ENCODE measurements at places on chromosomes 13 and 19. TPM values are rescaled to one million over a fixed set of nuclear protein-coding genes. Genes with fewer than 3 reads are reported as not detected.

RFPL4A gene
- total RNA-seq: not detected

TJP3 gene
- 17.7 TPM for total RNA-seq

TTC9B gene
- total RNA-seq: not detected

DNA sequence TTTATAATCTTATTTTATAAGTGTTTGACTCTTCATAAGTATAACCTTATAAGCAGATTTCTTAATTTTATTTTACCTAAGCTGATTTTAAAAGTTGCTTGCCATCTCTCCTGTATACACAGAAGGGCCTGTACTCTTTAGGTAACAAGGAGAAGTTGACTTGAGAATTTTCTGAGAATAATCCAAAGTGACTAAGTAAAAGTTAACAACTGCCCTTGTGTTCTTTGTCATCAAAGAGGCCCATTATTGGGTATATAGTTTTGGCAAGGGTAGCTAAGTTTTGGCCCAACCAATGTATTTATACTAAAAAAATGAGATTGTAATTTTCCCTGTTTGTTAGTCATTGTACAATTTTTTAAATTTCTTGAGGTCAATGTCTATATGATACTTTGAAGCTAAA is 3.2 kb downstream of the LCP1 start:
- H3K4me3 ChIP-seq: no peak overlapping the region
- no peaks in the 10 kb centered on the region for H3K4me1 ChIP-seq
- no peak for DNase-seq
- H3K36me3 ChIP-seq: no peaks in the 10 kb centered on the region
- H3K27me3 ChIP-seq: no peaks in the 10 kb centered on the region

DNA sequence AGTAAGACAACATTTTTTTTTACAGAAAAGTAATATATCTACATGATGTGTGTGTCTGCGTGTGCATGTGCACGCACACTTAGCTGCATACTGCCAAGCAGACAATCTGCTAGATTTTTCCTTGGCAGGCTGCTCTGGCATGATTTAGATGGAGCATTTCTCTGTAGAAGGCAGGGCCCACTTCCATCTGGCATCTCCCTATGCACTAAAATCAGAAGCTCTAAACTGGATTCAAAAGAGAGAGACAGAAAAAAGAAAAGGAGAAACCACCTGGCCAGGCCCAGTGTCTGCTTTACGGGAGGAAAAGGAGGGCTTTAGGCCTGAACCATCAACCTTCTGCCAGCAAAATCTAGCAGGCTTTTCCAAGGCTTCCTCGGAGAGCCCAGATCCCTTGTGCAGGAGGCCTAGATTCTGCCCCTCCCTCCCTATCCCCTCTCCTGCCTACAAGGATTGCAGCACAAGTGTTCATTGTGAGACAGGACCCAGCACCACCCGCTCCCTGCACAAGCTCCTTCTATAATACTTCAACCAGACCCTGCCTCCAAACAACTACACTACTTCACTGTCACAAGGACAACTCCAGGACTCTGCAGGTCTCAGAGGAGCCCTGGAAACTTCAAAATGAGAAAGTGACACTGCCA is 99.3 kb downstream of the DOCK9 start:
- no peaks in the 10 kb centered on the region for H3K4me1 ChIP-seq
- DNase-seq: no peak
- H3K4me3 ChIP-seq: no peak overlapping the region
- H3K36me3 ChIP-seq: no peaks in the 10 kb centered on the region
- H3K27ac ChIP-seq: no peak overlapping the region
- no peaks in the 10 kb centered on the region for H3K27me3 ChIP-seq

CYP4F2 gene
- 6.9 TPM for total RNA-seq

CD22 gene
- 7.6 TPM for total RNA-seq

KLK13 gene
- 31.2 TPM for total RNA-seq

DNA sequence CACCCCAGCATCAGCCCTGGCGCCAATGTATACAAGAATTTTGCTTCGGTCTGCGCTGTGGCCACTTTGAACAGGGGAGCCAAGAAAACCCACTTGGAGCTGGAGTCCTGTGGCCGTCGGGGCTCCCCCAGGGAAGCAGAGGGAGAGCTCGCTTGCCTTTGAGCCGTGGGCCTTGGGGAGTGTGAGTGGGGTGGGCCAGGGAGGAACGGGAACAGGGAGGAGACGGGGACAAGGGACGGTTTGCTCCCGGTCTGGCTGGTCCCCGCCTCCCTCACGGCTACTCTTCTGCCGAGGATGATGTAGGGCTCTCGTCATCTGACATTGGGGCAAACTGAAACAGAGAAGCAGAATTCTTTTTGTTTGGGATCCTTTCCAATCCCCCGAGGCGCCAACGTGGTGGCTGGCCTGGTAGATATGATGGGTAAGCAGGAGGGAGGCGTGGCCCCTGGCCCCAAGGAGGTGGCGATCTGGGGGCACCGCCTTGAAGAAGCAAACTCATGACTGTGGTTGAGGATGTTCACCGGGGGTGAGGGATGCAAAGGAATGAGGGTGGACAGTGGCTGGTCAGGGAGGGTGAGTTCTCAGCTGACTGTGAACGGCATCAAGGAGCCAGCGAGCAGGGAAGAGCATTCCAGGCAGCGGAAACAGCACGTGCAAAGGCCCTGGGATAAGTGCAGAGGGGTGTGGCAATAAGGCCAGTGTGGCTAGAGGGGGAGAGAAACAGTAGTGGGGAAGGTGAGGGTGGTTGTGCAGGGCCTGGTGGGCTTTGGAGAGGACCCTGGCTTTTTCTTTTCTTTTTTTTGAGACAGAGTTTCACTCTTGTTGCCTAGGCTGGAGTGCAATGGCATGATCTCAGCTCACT is 10.9 kb upstream of the SPC24 start:
- peaks cover 71% of the 10 kb centered on the region for H3K4me1 ChIP-seq
- no peak overlapping the region for H3K4me3 ChIP-seq
- peaks cover 30% of the 10 kb centered on the region for H3K36me3 ChIP-seq
- peak overlapping the region; percentile 85 for H3K27ac ChIP-seq
- H3K27me3 ChIP-seq: no peaks in the 10 kb centered on the region

KLF1 gene
- total RNA-seq: not detected

DNA sequence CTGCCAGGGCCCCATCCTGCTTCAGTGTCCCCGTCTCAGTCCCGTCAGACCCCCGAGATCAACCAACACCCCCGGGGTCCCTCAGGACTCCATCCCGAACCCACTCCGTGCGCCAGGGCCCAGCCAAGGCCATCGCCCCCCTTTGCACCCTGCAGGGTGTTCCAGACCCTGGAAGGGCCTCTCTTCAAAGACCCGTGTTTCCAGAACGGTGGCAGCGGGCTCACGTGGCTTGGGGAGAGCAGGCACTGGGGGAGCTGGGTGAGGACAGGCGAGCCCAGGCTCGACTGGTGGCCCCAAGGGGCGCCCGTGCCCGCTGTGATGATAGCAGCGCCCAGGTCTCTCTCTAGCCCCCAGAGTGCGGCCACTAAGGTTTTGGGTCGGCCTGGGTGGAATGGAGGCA is 1.4 kb downstream of the KASH5 start:
- H3K27ac ChIP-seq: no peak overlapping the region
- no peaks in the 10 kb centered on the region for H3K36me3 ChIP-seq
- no peaks in the 10 kb centered on the region for H3K4me1 ChIP-seq
- DNase-seq: no peak

- H3K4me3 ChIP-seq: no peak overlapping the region
- peak; percentile 70 for DNase-seq
- peaks cover 31% of the 10 kb centered on the region for H3K4me1 ChIP-seq
- H3K27me3 ChIP-seq: no peaks in the 10 kb centered on the region
- no peak overlapping the region for H3K27ac ChIP-seq
Measured at GRCh38 chr13:112781881-112782361, 92.1 kb downstream of the ATP11A start.

FFAR1 gene
- not detected for total RNA-seq

GRCh38 chr13:98112456-98112855 is 30.4 kb upstream of the FARP1 start:
- H3K27ac ChIP-seq: no peak overlapping the region
- H3K36me3 ChIP-seq: no peaks in the 10 kb centered on the region
- H3K4me1 ChIP-seq: no peaks in the 10 kb centered on the region
- no peaks in the 10 kb centered on the region for H3K27me3 ChIP-seq
- no peak for DNase-seq
- H3K4me3 ChIP-seq: no peak overlapping the region

DNA sequence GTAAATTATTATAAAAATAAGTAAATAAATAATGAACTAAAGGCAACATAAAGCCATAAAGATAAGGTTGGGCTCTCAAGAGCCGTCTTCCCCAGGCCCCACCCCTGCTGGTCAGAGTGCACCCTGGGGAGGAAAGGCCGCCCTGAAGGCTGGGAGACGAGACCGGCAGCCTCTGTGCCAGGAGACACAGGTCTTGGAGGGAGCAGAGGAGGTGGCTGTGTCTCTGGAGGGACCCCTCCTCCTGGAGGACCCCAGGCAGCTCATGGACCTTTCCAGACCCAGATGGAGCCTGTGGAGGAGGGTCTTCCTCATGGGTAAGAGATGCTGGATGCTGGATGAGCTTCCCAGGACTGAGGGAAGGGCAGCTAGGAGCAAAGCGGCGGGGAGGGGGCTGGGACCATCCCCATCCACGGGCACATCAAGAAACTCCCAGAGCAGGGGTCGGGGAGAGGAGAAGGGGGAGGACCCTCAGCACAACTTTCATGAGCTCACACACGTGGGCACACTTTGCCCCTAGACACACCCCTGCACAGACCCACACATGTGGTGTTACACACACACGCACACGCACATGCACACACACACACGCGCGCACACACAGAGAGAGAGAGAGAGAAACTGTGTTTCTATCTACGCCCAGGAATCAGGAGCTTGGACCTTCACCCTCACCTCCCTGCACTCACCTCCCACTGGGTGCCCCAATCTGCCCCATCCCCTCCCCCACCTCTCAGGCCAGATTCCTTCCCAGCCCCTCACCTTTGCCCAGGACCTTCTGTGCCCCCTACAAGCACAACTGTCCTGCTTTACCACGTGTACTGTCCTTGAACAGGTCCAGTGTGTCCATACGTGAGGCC is at the start of gene CEACAM18:
TSS of gene CEACAM18 (plus strand) at position 159 of the 854 bp plus-strand sequence.
- no peak within 1 kb of the TSS for H3K4me3 ChIP-seq
- H3K4me1 ChIP-seq: no peaks in the 10 kb centered on the region
- no peaks in the 10 kb centered on the region for H3K27me3 ChIP-seq
- no peaks in the 10 kb centered on the region for H3K36me3 ChIP-seq

CAPN12 gene
- total RNA-seq: 9.6 TPM

CEACAM8 gene
- total RNA-seq: not detected

PSG2 gene
- total RNA-seq: not detected

DNA sequence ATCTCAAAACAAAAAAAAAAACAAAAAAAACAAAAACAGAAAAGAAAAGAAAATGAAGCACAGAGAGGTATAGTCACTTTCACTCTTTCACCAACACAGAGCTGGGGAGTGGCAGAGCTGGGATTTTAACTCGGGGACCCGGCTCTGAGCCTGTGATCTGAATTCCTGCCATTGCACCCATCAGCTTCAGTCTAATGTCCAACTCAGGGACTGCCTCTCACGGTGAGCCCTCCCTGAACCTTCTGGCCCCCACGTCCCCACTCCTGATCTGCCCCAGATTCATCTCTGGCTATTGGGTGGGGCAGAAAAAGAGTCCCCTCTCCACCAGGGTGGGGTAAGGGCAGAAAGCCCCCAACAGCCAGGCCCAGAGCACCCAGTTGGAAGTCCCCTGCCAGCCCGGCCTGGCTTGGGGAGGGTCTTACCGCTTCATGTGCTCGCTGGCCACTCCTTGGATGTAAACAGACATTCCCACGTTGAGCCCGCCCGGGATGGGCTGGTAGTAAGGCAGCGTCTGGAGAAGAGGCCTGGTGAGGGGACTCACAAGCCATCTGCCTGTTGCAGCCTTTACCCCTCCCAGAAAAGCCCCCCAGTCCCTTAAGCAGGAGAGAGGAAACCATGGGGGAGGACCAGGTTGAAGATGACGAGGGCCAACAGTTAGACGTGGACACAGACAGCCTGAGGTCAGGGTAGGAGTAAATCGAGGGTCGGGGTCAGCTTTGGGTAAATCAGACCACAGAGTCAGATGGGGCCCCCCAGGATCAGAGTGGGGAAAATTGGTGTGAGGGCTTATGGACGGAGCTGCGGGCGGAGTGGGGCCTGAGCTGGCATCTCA is 520 bp downstream of the LGALS4 start:
- DNase-seq: no peak
- no peaks in the 10 kb centered on the region for H3K4me1 ChIP-seq

DNA sequence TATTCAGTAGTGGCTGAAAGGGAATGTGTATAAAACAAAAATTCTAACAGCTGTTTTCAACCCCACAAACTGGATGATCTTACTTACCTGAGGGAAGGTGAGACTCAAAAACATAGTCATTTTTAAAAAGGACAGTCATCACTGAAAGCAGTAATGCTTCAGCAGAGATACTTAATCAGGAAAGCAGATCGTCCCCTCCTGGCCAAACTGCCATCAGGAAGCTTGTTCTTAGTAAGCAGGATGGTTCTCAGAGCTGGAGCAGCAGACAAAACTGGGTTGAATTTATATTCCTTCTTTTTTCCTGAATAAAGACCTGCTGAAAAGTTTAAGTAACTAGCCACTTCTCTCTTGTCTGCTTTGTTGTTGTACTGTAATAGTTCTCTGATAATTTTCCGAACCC is 1156.5 kb downstream of the OLFM4 start:
- no peaks in the 10 kb centered on the region for H3K36me3 ChIP-seq
- H3K27ac ChIP-seq: no peak overlapping the region
- no peaks in the 10 kb centered on the region for H3K27me3 ChIP-seq
- H3K4me3 ChIP-seq: no peak overlapping the region
- DNase-seq: no peak

GRCh38 chr19:3611841-3612240 is 5.2 kb upstream of the TBXA2R start:
- H3K4me3 ChIP-seq: no peak overlapping the region
- no peak overlapping the region for H3K27ac ChIP-seq
- no peak for DNase-seq
- peaks cover 22% of the 10 kb centered on the region for H3K4me1 ChIP-seq
- no peaks in the 10 kb centered on the region for H3K36me3 ChIP-seq
- no peaks in the 10 kb centered on the region for H3K27me3 ChIP-seq

ZNF433 gene
- 3.7 TPM for total RNA-seq

- H3K27ac ChIP-seq: peak overlapping the region; percentile 90
- H3K36me3 ChIP-seq: no peaks in the 10 kb centered on the region
- DNase-seq: no peak
- H3K4me1 ChIP-seq: peaks cover 43% of the 10 kb centered on the region
- H3K27me3 ChIP-seq: no peaks in the 10 kb centered on the region
- H3K4me3 ChIP-seq: peak overlapping the region; percentile 8
Measured at GRCh38 chr19:18660939-18661670, 22.4 kb upstream of the CRTC1 start.

- H3K27me3 ChIP-seq: no peaks in the 10 kb centered on the region
- no peaks in the 10 kb centered on the region for H3K4me1 ChIP-seq
- no peaks in the 10 kb centered on the region for H3K36me3 ChIP-seq
Measured at GRCh38 chr19:28934631-28935030, 278.3 kb downstream of the UQCRFS1 start.

DNA sequence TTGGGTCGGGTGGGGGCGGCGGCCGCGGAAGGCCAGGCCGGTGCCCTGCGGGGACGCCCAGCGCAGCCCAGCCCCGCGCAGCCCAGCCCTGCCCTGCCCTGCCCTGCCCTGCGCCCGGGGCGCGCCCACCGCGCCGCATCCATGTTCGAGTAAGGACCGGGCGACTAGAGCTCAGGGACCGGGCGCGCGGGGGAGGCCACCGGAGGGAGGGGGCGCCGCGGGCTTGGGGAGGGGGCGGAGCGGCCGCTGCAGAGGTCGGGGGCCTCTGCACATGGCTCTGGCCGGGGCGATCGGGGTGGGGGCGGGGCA is 169 bp downstream of the GRAMD1A start:
- no peak for DNase-seq
- no peaks in the 10 kb centered on the region for H3K36me3 ChIP-seq
- no peaks in the 10 kb centered on the region for H3K27me3 ChIP-seq
- H3K4me3 ChIP-seq: peak overlapping the region; percentile 70
- H3K27ac ChIP-seq: peak overlapping the region; percentile 98
